ENCODE measurements at places on chromosomes 6 and 20.
A peak's percentile ranks its signal among the peaks of the same experiment; 100 is the strongest.

DNA sequence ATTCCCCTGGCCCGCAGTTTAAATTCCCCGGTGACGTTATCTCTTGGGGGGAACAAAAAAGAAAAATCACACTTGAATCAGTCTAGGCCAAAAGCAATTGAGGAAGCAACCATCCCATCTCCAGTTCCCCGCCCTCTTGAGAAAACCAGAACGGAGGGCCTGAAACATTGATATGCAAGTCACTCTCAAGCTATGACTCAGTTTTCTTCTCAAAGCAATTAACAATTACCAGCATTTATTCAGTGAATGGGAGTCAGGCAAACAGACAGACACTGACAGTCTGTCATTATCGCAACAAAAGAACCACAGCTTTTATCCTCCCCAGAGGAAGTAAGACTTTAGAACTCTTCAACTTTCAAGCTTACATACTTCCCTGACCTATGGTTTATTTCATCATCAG lies 100.9 kb downstream of the OPRM1 start:
- no peak for DNase-seq

- DNase-seq: no peak
Observed at GRCh38 chr6:22826961-22827360, 257.6 kb downstream of the HDGFL1 start.

DNA sequence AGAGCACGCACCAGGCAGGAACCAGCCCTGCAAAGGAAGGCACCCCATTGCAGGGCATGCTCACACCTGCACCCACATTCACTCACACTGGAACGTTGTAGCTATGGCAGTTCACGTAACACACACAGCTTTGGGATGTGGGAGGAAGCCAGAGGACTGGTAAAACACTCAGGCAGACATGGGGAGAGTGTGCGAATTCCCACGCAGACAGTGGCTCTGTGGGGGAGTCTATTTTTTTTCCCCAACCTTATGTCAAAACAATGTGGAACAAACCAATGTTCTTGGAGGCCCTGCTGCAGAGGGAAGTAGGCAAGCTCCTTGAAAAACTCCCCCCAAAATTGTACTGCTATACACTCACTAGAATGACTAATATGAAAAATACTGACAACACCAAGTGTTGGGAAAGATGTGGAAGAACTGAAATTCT lies 91.0 kb downstream of the PPP1R14C start:
- DNase-seq: no peak

- no peak for DNase-seq
Observed at GRCh38 chr6:77707603-77708002, 54.8 kb downstream of the MEI4 start.

- DNase-seq: no peak
Observed at GRCh38 chr20:17482536-17482935, 48.6 kb downstream of the BFSP1 start.

DNA sequence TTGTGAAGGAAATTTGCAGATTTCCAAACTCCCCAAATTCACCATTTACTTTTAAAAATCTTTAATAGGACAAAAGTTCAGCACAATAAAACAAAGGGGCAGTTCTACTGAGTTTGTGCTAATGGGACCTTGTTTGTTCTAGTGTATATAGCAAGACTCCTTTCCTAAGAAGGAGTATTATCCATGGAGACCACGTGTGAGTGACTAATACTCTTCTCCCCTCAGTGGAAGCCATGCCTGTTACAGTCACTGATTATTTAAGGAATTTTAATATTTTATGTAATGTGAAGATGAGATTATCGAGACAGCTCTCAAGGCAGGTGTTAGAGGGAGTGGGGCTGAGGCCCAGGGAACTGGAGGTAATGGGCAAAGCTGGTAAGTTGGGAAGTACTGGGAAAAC lies 16.4 kb upstream of the QKI start:
- no peak for DNase-seq

- no peak for DNase-seq
Observed at GRCh38 chr6:93827728-93828127, 408.4 kb upstream of the EPHA7 start.

GRCh38 chr6:137122612-137123011 lies 50.8 kb downstream of the IL22RA2 start:
- no peak for DNase-seq

DNA sequence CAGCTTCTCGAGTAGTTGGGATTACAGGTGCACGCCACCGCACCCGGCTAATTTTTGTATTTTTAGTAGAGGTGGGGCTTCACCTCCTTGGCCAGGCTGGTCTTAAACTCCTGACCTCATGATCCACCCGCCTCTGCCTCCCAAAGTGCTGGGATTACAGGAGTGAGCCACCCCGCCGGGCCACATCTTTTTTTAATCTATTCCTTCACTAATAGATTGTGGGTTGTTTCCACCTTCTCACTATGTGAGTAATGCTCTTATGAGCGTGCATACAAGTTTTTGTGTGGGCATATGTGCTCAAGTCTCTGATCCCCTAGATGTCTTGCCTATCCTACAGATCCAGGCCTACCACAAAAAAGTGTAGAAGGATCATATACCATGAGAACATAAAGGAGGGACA lies 30.7 kb downstream of the CARMIL1 start:
- no peak for DNase-seq

DNA sequence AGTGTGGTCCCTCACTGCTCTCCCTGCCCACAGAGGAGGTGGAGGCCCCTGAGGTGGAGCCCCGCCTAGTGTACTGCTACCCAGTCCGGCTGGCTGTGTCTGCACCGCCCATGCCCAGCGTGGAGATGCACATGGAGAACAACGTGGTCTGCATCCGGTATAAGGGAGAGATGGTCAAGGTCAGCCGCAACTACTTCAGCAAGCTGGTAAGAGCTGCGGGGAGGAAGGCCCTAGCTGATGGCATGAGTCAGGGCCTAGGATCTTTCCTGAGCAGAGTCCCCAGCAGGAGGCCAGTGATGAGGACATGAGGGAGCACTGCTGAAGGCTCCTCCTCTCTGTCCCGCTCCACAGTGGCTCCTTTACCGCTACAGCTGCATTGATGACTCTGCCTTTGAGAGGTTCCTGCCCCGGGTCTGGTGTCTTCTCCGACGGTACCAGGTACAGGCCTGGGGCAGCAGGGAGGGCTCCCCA lies 11.2 kb downstream of the PCIF1 start:
- no peak for DNase-seq

GRCh38 chr6:106099235-106099537 lies 13.1 kb downstream of the PRDM1 start:
- no peak for DNase-seq

DNA sequence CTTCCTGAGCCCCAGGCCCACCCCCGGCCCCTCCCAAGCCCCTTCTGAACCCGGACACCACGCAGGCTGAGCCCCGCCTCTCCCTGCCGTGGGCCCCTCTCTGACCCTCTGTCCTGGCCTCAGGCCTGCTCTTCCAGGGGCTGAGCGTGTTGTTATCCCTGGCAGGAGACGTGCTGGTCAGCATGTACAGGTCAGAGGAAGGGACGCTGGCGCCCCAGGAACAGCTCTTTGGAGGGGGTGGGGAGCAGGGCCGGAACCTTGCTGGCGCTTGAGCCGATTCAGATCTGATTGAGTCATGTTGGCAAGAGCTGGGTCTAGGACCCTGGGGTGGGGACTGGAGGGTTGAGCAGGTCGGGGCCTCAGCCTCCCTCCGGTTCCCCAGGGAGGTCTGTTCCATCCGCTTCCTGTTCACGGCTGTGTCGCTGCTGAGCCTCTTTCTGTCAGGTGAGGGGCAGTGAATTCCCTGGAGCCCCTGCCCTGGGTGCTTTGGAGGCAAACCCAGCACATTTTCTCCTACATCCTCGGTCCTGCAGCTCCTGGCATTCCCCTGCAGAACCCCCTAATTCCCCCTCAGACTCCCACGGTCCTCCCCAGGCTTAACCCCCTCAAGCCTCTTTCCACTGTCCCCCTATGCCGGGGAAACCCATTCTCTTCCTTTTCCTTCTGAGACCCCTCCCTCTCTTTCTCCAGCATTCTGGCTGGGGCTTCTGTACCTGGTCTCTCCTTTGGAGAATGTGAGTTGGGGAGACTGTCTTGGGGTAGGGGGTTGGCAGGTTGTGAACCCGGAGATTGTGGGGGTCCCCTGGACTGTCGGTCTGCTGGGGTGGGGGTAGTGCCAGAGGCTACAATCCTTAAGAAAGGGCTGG lies 2.0 kb downstream of the SPAG4 start:
- DNase-seq: peak; percentile 67

DNA sequence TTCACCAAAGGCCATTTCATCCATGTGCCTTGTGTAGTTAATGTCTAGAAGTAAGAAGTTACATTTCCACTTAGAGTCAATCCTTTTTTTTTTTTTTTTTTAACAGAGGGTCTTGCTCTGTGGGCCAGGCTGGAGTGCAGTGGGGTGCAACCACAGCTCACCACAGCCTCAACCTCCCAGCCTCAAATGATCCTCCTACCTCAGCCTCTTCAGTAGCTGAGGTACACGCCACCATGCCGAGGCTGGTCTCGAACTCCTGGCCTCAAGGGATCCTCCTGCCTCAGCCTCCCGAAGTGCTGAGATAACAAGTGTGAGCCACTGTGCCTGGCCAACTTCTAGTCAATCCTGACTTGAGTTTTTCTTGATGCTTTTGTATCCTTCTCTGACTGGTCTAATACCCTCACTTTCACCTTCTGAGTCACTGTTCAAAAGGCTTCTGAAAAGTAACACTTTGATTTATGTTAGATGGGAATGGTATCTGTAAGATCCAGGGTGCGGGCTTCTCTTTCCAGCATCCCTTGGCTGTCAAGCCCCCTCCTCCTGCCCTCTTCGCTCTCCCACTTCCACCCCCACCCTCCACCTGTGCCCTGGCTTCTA lies 22.1 kb downstream of the TRAM2 start:
- no peak for DNase-seq

GRCh38 chr6:165755583-165755982 lies 92.5 kb upstream of the PDE10A start:
- DNase-seq: no peak

GRCh38 chr20:20820785-20821483 lies 108.5 kb upstream of the RALGAPA2 start:
- DNase-seq: no peak

- no peak for DNase-seq
Observed at GRCh38 chr20:51423290-51423667, 119.2 kb downstream of the NFATC2 start.

GRCh38 chr20:47347661-47348435 lies 8.7 kb downstream of the ZMYND8 start:
- no peak for DNase-seq

- no peak for DNase-seq
Observed at GRCh38 chr20:4046311-4046924, 31.1 kb upstream of the RNF24 start.

GRCh38 chr6:119643876-119644275 lies 294.3 kb upstream of the MAN1A1 start:
- no peak for DNase-seq

DNA sequence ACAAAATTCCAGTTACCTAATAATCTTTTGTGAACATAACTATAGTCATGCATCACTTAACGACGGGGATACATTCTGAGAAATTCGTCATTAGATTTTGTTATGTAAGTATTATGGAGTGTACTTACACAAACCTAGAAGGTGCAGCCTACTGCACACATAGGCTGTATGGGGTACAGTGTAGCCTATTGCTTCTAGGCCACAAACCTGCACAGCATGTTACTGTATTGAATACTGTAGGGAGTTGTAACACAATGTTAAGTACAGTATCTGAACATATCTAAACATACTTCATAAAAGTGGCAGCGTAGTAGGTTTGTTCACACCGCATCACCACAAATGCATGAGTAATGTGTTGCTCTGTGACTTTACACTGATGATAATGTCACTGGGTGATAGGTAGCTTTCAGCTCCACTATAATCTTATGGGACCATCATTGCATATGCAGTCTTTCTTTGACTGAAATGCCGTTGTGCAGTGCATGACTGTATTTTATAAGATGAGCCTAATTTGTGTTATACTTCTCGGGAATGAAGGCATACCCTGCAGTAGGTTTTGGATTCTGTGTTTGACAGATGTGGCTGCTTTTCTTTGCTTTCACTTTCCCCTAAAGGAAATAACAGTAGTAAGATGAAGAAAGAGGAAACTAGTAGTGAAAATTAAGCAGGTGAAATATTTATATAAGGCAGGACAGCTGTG lies 365.6 kb downstream of the FARS2 start:
- no peak for DNase-seq

DNA sequence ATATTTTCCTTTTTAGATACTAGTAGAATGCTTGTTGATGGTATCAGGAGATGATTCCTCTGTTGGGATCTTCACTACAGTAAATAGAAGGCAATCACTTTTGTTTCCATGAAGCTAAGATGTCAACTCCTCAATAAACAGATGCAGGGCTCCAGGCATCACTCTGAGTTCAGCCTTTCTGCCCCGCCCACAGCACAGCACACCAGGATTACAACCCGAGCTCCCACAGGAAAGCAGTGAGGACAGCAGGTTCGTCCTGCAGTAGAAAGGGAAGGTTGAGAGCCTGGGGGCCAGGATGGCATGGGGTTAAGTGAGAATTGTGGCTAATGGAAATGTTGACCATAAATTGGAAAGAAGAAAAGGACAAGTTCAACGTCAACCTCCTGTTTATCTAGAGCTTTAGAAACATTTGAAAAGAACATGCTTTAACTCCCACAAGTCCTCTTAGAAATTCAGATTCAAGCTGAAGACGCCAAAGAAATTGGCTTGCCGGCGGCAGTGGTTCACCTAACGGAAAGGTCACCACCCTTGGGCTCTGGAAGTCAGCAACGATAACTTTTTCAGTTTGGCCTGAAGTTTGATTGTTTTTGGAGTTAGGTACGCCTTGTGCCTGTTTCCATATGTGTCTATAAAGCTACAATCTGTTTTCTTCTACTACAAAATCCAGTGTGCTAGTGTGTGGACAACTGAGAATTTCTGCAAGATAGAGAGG lies 144.4 kb upstream of the PDE10A start:
- DNase-seq: no peak

DNA sequence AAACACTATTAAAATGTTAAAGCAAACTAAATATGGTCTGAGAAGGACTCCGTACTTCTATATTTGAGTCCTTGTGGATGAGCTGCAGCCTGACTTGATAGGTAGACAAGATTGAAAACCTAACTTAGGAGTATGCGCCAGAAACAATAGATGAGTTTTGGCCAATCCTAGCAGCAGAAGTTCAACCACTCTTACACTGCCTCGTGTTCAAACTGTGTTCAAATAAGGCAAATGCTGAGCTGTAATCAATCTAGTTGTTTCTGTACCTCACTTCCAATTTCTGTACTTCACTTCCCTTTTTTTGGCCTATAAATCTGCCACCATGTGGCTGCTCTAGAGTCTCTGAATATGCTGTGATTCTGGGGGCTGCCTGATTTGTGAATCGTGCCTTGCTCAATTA lies 13.2 kb upstream of the SERINC1 start:
- DNase-seq: no peak

DNA sequence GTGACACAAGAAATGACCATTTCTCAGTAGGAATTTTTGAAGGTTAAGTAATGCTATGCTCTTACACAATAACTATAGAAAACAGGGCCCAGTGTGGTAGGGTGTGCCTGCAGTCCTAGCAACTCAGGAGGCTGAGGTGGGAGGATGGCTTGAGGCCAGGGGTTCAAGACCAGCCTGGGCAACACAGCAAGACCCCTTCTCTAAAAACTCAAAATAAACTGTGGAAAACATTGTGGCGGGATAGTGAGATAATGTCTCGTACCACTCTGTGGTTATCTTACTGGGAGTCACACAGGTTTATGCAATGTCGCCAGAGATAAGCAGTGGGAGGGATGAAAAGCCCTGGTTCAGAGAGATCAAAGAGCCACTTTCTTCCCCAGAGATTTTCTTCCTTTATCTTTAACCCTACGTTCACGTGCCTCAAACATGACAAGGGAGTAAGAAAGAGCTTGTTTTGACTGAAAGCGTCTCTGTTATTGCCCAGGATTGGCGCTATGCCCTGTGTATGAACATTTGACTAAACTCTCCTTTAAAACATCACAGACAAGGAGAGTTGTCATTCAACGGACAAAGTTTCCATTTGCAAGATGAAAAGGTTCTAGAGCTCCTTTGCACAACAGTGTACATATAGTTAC lies 13.9 kb downstream of the GCM1 start:
- no peak for DNase-seq

GRCh38 chr6:16438718-16439591 lies 200.6 kb downstream of the GMPR start:
- no peak for DNase-seq

All from pancreas (tissue), 10 donors.